Stimulated activated CD4-positive, alpha-beta T cell treated with anti-CD3 and anti-CD28 coated beads, Interleukin-12 subunit alpha, Interleukin-12 subunit beta, amount 100 ng/mL, for 48 hours (primary cell): ENCODE measurements at places on chromosomes 1 and 21.

- DNase-seq, result no peak
Observed at GRCh38 chr1:7581754-7582459, 189.2 kb upstream of the VAMP3 start.

DNA sequence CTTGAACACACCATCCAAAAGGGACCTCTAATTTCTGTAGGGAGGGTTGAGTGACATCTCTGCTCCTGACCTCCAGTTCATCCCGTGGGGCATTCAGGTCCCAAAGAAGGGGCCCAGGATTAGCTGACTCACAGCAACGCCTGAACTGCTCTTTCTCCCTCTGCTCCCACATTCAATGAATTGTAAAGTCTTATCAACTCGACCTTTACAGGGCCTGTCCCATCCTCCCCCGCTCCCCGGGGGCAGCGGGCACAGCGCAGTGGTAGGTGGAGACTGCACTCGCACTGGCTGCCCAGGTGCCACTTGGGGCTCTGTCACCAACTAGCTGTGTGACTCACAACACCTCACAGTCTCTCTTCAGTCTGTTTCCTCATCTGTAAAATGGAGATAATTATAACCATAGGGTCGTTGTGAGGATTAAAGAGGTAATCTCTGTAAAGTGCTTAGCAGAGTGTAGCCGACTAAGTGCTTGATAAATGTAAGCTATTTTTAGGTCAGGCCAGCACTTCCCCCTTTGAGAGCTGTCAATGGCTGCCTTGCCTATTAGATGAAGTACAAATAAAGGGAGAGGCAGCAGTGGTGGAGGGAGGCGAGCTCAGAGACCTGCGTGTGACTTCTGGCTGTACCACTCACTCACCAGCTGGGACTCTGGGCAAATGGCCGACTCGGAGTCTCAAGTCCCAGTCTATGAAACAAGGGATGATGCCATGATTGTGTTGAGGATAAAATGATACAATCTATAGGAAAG, 637 bp upstream of the MYBPHL start:
- DNase-seq, result no peak

- DNase-seq, result no peak
Observed at GRCh38 chr1:51555866-51556619, 37.0 kb upstream of the EPS15 start.

GRCh38 chr1:34155860-34156259, 9.2 kb downstream of the CSMD2 start:
- DNase-seq, result no peak

DNA sequence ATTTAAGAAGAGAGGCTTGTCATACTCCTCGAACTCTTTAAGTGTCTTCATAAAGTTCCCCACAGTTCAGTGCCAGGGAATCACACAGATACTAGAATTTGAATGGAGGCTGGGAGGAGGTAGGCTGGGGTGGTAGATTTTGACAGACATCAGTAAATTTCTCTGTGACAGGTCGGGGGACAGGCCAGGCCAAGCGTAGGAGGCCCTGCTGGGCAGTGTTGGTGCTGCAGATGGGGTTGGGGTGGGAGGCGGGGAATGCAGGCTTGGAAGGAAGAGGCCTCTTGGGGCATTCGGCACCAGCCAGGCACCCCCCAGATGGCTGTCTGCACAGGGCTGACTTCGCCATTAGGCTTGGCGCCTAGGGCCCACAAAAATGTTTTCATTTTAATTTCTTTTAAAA, 84.0 kb downstream of the MAN1C1 start:
- DNase-seq, result no peak

GRCh38 chr1:231724041-231724440, 97.5 kb downstream of the DISC1 start:
- no peak for DNase-seq

DNA sequence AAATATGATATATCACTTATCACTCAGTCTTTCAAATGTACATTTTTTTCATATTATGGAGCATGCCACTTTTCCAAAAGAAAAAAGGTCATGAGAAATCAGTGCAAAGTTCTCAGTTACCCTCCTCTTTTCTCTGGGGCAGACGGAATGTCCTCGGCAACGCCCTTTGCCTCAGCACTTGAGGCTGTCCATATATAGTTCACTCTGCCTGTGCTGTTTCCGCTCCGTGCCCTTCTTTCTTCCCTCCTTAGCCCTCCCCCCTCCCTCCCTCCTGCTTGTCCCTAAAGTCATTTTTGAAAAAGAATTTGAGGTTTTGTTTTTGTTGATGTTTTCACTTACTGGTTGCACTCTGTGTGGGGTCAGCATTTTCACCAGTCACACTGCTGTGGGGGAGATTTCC, 5.4 kb downstream of the BARHL2 start:
- no peak for DNase-seq

- no peak for DNase-seq
Observed at GRCh38 chr1:96387785-96388184, 333.8 kb upstream of the PTBP2 start.

DNA sequence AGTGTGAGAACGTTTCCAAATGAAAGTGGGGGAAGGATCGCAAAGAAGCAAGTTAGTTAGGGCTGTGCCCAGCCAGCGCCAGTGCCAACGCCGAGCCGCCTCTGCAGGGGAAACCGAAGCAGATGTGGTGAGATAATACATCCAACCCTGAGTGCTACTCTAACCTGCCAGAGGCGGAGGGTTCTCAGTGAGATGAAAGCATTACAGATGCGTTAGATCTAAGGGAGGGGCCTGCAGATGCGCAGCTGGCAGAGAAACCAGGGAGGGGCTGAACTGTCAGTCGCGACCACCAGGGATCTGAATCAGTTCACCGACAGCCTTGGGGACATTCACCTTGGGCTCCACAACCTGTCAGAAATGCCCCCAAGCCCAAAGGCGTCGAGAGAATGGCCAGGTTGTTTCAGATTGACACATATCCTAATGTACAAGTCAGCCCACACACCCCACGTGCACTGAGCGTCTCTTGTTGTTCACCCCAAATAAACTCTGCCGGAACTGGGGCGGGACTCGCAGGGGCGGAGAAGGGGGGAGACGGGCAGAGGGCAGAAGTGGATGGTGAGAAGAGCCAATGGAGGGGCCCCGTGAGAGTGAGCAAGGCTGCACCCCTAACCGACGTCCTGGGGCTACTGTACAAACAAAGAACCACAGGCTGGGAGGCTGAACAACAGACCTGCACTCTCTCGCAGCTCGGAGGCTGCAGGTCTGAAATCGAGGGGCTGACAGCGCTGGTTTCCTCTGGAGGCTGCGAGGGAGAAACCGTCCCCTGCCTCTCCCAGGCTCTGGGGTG, 8.7 kb upstream of the UMODL1 start:
- peak; percentile 53 for DNase-seq

DNA sequence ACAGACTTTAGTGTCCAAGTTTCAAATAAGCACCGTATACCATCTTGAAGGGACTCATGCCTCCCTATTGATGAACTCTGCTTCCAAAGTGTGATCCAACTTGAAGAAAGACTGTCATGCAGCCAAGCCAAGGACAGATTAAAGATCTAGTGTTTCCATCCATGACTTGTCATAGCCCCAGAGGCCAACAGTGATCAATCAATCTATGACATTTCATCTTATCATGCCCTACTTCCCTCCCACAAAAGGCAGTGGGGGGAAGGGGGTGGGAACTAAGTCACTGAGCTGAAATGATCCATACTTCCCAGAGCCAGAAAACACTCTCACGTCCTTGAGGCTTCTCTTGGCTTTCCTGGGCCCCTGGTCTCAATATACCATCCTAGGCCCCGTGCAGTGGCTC, 4.0 kb downstream of the SERPINC1 start:
- DNase-seq, result no peak

DNA sequence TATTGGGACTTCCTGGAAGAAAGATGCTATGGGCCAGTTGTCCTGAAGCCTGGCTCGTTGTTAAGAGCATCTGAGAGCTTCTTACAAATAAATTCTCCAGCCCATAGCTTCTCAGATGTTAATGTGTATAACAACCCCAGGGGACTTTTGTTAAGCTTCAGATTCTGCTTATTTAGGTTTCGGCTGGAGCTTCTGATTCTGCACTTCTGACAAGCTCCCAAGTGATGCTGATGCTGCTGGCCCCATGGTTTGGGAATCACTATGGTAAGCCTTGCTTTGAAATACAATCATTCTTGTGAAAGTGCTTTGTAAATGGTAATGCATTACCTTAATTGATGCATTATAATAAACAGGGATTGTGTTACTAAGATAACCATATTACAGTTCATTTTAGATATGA, 281.8 kb upstream of the PLD5 start:
- DNase-seq, result no peak

- no peak for DNase-seq
Observed at GRCh38 chr21:19608101-19608621, 1204.6 kb upstream of the TMPRSS15 start.

GRCh38 chr1:84192681-84193080, 48.6 kb downstream of the PRKACB start:
- no peak for DNase-seq

DNA sequence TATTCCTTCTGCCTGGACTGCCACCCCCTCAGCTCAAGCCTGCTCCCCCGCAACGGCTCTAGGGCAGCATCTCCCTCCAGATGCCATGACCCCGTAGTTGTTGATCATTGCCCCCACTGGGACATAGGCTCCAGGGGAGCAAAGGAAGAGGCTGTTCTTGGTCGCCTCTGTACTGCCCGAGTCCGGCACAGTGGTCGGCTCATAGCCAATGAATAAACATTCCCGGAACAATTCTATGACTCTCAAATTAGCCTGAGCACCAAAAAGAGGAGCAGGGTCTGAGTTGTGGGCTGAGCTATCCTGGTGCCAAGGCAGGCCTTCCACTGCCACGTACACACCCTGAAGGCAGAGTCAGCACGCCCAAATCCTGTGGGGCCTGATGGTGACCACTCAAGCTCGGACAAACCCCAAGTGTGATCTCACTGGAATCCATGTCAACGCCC, 33.1 kb downstream of the CAPZB start:
- DNase-seq, result no peak

GRCh38 chr1:114352797-114353196, 158.2 kb downstream of the TRIM33 start:
- DNase-seq, result no peak

DNA sequence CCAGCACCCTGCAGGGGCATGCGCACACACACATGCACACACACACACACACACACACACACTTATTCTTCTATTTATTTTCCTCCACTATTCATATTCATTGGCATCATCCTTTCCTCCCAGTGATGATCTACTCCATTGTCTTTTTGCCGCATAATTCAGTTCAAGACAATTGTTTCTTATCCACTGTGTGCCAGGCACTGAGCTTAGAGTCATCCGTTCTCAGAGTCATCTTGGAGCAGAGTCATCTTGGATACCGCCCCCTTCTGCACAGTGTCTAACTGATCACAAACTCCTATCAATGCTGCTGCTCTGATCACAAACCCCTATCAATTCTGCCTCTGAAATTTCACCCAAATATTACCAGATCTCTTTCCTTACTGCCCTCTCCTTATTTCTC, 102.8 kb upstream of the PROX1 start:
- DNase-seq, result no peak

GRCh38 chr1:54528613-54529012, 19.4 kb upstream of the ACOT11 start:
- DNase-seq, result no peak

GRCh38 chr1:11978301-11978700, 1.9 kb upstream of the MFN2 start:
- DNase-seq, result no peak

DNA sequence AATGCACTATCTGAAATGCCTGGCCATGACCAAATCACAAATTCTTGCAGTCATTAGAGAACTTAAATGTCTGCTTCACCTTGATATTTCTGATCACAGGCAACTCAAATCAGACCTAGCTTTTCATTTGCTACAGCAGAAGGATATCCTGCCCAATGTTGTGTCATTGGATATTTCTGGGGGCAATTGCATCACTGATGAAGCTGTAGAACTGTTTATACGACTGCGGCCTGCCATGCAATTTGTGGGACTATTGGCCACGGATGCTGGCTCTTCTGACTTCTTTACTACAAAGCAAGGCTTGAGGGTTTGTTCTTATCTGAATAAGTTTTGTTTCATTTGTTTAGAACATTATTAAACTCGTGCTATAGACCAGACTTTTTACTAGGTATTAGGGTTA, 14.9 kb downstream of the ZYG11A start:
- DNase-seq, result no peak

DNA sequence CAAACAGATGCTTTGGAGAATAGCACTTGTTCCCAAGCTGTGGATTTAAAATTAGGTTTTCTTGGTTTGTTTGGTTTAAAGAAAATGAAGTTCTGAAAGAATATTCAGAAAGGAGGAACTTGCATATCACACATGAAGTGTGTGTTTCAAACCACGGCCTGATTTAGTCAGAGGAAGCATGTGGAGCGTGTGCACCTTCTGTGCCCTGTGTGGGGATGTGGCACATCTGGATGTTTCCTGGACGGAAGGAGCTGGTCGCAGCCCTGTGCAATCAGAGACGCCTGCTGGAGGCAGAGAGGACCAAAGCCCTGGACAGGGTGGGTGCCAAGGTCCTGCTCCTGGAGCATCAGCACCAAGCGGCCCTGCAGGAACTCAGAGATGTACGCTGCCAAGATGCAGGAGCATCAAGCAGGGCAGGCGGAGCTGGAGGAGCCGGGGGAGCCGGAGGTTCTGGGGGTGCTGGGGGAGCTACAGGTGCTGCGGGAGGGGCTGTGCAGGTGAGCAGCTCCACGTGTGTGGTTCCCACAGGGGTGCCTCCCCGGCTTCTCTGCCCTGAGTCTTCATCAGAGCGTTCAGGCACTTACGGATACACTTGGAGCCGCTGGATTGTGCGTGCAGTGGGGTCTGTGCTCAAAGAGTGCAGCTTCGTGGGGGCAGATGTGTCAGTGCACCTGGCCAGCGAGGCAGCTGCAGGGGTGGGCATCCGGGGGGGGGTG, 45.7 kb downstream of the PCNT start:
- no peak for DNase-seq

DNA sequence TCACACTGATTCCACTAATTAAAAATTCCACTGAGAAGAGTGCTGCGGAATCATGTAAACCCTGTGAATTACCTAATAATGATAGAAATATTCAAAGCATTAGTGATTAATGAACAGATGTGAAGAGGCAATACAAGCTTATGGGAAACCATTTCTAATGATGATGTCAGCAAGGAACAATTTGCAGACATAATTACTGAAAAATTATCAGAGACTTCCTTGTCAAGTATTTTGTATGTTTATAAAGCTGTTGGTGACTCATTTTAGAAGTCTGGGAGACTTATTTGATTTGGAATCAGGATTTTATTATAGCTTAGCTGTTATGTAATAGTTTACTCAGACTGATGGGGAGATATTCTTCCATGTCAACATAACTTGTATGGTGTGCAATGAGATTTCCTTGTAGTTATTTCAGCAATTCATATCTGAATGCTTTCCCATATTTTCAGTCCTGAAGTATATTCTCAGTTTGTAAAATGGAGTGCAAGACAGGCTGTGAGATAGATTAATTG, 135.5 kb downstream of the TGFB2 start:
- no peak for DNase-seq
